ENCODE measurements at places on chromosomes 7 and 10.

DNA sequence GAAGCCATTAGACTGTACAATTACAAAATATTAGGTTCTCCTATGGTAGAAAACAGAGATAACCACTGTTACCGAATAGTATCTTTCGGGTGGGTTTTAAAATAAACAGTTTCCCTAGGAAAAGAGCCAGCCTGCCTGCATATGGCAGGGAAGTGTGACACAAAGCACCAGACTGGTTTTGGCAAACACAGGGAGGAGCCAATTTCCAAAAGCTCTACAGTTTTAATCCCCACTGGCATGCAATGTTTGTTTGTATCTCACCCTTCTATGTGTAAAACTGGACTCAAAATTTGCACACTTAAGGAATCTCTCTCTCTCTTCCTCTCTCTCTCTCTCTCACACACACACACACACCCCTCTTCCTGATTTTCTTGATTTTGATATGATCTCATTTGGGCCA, 261.7 kb downstream of the ETV1 start:
- DNase-seq: no peak

DNA sequence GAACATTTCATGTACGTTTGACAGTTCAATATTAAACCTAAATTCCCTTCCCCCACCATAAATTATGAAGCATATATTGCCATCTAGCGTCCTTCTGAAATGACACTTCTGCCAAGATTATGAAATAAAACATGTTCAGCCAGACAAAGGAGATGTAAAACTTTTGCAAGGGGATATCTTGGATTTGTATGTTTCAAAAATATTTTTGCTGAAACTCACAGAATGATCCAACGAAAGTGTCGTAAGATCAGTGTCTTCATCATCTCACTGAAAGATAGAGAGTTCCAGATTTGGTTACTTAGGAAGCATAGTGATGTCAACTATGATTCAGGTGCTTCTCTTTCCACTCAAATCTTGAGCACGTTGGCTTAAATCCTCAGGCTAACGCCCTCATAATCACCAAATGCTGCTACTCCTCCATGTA, 904.3 kb downstream of the XPNPEP1 start:
- DNase-seq: no peak

DNA sequence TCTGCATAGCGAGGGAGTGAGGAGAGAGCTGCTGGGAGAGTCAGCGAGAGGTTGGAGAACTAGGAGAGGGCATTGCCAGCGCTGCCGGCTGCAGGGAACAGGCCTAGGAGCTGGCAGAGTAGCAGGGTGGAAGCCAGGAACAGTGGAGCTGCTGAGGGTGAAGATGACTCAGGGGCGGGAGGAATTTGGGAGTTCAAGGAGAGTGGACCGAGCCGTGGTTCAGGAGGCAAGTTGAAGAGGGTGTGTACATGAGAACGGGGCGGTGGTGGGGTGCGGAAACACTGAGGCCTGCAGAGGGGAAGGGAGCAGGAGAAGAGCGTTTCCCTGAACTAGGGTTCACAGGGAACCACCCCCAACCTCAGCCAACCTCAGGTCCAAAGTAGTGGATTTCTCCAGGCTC, 31.5 kb downstream of the HIF1AN start:
- no peak for DNase-seq

- no peak for DNase-seq
Observed at GRCh38 chr7:74284781-74285259, 4.4 kb upstream of the CLIP2 start.

DNA sequence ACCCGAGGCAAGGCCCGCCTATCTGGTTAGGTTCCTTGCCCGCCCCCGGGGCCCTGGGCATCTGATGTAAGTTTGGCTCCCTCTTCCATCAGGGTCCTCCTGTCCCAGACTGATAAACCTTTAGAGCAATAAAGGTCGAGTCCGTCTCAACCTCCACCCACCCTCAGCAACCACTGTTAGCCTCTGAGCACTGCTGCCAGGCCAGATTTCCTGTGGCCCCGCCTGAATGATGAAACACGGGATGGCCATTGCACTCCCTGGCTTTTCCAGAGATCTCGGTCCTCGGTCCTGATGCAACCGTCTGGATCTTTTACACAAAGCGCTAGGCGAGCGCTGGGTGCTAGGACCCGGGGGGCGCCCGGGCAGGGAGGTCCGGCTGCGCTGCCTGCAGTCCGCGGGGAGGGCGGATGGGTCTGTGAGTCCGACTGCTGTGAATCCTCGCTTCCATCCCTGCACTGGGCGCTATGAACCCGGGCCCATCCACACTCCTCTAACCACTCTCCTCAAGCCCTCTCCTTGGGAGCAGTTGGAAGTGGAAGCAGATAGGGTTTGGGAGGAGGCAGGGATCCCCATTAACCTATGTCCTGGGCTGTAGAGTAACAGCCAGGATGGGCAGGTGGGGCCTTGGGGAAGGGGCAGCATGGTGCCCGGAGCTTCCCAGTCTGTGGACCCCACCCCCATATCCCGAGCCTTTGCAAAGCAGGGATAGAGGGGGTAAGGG, 875 bp upstream of the DDIT4 start:
- peak; percentile 97 for DNase-seq

All from iris pigment epithelial cell (primary cell).